Naive thymus-derived CD4-positive, alpha-beta T cell (primary cell): ENCODE measurements at places on chromosomes 3 and 15. TPM values are rescaled to one million over a fixed set of nuclear protein-coding genes. Genes with fewer than 3 reads are reported as not detected.

Gene ITIH3
- not detected for total RNA-seq

Gene RSL24D1
- total RNA-seq: 110 TPM

Gene MESP2
- total RNA-seq: not detected in 2 replicates

DNA sequence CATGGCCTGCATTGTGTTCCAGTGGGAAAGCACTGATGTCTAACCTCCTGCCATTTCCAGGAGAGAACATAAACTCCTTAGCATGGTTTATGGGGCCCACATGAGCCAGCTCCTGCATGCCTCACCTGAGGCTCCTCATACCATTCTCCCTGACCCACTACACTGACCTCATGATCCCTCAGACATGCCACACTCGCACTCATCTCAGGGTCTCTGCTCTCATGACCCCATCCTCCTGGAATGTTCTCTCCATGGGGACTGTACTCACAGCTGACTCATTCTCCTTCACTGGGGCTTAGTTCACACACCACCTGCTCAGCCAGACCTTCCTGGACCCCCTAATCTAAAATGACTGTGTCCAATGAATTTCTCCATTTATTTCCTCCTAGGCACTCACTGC lies 4.0 kb upstream of the LMCD1 start:
- DNase-seq: no peak

Gene IFT122
- 18.8 TPM for total RNA-seq

Gene CCDC33
- total RNA-seq: not detected

DNA sequence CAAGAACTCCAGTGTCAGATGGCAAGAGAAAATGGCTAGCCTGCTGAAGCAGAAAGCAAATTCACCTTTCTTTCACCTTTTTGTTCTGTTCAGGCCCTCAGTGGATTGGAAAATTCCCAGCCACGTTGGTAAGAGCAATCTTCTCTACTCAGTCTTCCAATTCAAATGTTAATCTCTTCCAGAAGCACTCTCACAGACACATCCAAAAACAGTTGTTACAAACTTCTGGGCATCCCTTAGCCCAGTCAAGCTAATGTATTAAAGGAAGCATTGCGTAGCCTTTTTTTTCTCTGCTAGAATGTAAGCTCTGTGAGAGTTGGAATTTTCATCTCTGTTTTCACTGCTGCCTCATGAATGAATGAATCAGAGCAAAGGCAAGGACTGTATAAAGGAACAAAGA lies 109.2 kb upstream of the ROBO2 start:
- DNase-seq: no peak

GRCh38 chr15:45645026-45645980 lies 10.5 kb downstream of the SQOR start:
- no peak for DNase-seq

DNA sequence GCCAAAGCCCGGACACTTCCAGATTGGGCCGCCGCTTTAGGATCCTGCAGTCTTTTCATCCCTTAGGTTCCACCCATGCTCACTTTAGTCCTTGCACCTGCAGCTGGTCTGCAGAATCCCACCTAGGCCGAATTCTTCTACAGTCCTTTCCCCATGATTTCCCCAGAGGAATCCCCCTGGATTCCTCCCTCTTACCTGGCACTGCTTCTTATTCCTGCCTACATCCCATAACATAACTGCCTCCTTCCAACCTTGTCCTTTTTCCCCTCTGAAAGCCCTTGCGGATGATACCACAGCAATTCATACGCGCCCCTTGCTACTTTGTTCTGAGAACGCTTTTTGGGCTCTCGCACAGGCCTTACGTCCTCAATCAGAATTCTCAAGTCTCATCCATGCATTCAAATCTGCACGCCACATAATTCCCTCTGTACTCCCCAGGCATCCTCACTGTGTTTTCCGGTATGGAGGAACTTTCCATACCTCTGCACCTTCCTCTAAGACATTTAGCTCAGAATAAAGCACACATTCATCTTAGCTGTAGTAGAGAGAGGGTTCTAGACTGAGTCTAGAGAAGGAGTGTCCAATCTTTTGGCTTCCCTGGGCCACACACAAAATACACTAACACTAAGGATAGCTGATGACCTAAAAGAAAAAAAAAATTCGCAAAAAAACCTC lies 619 bp downstream of the EIF2AK4 start:
- DNase-seq: no peak

Gene CHRD
- total RNA-seq: not detected

GRCh38 chr3:126451511-126451910 lies 24.2 kb downstream of the ZXDC start:
- no peak for DNase-seq

GRCh38 chr3:197960694-197961581 lies 921 bp downstream of the LMLN start:
- DNase-seq: no peak

Gene KAT2B
- total RNA-seq: 58.5 TPM

Gene DPPA4
- total RNA-seq: 0.19 TPM

- DNase-seq: no peak
Measured at GRCh38 chr15:99320374-99321215, 69.3 kb downstream of the LRRC28 start.

- peak; percentile 38 for DNase-seq
Measured at GRCh38 chr3:172562871-172563865, 39.9 kb upstream of the TNFSF10 start.

DNA sequence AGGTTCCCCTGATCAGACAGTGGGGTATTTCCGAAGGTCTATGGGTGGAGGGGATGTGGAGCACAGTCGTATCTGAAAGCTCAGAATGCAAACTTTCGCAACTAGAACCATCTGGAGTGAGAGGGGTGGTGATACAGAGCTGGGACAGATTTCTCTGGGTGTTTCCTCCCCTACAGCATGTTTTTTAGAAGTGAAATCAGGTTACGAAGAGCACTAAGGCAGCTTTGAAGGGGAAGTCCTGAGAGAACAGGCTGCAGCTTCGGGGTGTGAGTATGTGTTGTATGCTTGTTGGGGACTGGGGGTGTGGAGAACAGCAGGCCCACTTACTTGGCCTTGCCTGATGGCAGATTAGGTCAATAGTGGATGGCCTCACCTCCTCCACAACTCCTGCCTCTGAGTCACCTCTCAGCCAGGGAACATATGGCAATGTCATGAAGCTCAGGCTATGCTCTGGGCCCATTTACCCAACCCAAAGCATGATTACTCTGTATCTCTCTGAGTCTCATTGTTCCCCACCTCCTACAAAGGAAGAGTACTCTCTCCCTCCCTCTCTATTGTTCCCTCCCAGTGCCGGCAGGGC lies 107.2 kb upstream of the RASGRP1 start:
- DNase-seq: no peak
